NCI-H1048 (cell line): ENCODE measurements at places on chromosomes 1 and 21.

DNA sequence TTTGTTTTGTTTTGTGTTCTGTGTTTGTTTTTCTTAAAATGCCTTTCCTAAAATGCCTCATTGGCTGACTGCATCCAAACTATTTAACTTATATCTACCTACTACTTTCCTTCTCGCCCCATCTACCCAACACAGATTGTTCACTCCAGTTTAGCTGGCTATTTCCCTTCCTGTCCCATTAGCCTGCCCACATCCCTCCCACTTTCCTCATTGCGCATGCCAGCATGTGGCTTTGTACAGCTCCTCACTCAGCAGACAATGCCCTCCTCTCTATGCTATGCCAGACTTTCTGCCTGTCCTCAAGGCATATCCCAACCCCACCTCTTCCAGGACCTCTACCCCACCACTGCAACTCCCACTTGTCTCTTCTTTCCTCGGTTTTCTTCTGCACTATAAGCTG lies 94.7 kb upstream of the C1orf21 start:
- no peak for DNase-seq

DNA sequence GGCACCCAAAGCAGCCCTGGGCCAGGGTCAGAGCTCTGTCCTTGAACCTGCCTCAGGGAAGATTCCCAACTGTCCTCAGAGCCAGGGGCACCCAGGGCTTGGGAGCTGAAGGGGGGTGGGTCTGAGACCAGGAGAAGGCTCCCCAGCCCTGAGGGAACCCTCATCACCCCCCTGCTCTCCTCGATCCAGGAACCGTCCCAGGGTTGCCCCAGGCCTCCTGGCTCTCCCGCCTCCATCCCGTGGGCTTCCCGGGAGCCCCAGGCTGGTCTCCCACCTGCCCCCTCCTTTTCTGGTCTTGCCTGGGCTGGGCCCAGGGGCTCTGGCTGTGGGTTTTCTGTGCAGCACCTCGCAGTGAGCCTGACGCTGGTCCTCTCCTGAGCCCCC lies 6.7 kb upstream of the SAMD11 start:
- DNase-seq: no peak

DNA sequence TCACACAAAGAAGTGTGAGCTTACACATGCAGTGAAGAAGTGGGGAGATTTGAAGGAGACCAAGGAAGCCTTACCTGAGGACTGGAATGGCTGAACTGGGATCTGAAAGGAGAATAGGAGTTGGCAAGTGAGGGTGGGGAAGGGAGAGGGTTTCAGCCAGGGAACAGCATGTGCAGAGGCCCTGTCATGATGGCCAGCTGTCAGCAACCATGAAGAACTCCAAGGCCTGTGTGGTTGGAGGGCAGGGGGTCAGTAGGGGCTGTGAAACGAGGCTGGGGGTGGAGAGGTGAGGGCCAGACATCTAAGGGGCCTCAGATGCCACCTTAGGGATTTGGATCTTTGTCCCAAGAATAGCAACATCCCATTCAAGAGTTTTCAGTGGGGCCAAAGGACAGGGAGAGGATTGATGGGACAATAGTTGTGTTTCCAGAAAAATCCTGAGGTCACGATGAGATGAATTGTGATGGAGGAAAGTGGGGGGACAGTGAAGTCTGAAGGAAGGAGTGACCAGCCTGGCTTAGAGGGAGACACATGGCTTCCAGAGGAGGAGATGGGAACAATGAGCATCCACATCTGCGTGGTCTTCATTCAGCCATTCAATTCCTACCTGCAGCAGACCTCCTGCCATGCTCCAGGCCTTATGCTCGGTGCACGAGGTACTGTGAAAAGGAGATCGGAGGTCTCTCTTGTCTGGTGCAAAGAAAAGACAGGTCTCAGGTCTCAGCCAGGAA lies 187.6 kb downstream of the MATN1 start:
- DNase-seq: no peak

GRCh38 chr1:189669846-189670245 lies 807.8 kb downstream of the BRINP3 start:
- no peak for DNase-seq

GRCh38 chr1:39849203-39849602 lies 34.1 kb downstream of the TRIT1 start:
- no peak for DNase-seq

GRCh38 chr1:55180075-55180670 lies 35.0 kb downstream of the USP24 start:
- DNase-seq: no peak

- DNase-seq: no peak
These were observed 211.5 kb downstream of the KCNJ6 start for GRCh38 chr21:37704751-37705150.

- DNase-seq: no peak
These were observed 111.0 kb downstream of the ACTL8 start for GRCh38 chr1:17865912-17866739.
